ENCODE measurements at places on chromosomes 2 and 18.

GRCh38 chr2:177169810-177170514 lies 42.6 kb upstream of the HNRNPA3 start:
- DNase-seq, result no peak

DNA sequence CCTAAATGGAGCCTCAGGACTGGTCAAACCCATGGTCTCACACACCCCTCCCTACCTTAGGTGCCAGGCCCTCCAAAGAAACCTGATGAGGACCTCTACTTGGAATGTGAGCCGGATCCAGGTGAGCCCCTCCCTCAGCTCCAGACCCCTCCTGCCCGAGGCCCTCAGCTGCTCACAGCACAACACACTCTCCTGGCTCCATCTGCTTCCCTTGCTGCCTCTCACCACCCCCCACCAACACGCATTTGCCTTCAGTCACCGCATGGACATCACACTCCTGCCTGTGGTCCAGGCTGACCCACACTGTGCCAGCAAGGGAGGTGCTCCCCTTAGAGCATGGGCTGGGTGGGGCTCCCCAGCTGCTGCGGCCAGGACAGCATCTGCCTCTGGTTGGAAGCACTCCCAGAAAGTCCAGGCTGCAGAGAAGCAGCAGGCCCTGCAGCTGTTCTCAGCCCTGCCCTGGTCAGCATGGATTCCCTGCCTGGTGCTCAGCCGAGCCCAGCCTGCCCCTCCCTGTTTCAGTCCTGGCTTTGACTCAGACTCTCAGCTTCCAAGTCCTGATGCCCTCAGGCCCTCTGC lies 15.1 kb downstream of the SH2D6 start:
- peak; percentile 76 for DNase-seq

GRCh38 chr2:205989271-205990071 lies 96.5 kb downstream of the INO80D start:
- no peak for DNase-seq

DNA sequence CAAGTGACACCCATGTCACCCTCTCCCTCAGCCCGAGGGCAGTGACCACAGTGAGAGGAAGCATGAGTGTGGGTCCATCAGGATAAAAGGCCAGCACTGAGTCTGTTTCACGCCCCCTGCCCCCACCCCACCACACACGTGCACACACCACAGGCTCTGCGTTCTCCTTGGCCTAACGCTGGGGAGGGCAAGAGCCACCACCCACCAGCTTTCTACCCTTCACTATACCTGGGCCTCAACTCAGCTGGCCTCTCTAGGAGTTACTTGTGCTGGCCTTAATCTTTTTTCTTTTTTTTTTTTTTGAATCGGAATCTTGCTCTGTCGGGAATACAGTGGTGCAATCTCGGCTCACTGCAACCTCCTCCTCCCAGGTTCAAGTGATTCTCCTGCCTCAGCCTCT lies 140.5 kb downstream of the ZFP36L2 start:
- no peak for DNase-seq

GRCh38 chr2:30527411-30527810 lies 80.4 kb downstream of the LCLAT1 start:
- no peak for DNase-seq

GRCh38 chr2:104213758-104214157 lies 640.2 kb upstream of the POU3F3 start:
- no peak for DNase-seq

DNA sequence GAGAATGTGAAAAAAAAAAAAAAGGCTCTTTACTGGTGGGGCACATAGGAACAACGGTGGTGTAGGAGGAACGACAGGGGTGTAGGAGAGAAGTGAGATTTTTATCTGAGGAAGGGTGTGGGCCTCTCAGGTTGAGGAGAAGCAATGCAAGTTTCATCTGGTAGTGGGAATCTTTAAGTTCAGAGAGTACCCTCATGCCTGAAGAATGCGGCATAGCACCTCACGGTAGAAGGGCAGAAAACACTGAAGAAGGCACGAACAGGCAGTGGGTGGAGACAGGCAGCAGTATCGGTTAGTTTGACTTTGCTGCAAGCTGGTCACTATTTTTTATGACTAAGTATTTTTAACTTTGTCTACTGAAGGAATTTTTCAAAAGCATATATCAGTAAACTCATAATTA lies 52.2 kb upstream of the TSPYL6 start:
- no peak for DNase-seq

DNA sequence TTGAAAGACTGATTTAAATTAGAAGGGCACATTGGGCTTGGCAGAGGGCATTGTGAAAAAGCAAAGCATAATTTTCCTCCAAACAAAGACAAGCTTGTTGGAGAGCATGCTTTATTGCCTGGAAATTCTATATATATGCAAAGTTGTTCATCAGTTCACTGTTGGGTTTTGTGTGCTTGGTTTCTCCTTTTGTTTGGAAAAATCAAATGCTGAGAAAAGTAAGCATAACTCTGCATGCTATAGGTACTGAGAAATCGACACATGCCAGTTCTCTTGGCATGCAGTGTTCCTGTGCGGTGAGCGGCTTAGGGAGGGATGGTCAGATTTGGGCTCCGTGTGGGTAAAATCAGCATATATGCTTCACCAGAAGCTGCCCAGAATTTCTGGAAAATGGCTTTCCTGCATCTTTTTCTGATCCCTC lies 161.0 kb downstream of the RAPGEF4 start:
- no peak for DNase-seq

DNA sequence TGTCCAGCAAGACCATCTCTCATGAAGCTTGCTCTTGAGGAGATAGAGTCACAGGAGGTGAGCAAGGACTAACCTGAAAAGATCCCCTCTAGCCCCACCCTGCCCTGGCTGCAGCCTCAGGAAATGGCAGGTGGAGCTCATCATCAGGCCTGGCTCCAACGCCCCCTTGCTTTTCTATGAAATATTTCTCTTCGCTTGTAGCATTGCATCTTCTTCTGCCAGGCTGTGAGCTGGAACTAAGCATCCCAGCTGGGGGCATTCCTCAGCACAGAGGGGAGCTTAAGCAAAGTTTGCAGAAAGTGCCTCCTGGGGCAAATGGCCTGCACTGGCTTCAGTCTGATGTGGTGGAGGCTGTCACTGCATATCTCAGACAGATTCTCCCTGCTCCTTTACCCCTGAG lies 90.1 kb upstream of the LGALSL start:
- no peak for DNase-seq

DNA sequence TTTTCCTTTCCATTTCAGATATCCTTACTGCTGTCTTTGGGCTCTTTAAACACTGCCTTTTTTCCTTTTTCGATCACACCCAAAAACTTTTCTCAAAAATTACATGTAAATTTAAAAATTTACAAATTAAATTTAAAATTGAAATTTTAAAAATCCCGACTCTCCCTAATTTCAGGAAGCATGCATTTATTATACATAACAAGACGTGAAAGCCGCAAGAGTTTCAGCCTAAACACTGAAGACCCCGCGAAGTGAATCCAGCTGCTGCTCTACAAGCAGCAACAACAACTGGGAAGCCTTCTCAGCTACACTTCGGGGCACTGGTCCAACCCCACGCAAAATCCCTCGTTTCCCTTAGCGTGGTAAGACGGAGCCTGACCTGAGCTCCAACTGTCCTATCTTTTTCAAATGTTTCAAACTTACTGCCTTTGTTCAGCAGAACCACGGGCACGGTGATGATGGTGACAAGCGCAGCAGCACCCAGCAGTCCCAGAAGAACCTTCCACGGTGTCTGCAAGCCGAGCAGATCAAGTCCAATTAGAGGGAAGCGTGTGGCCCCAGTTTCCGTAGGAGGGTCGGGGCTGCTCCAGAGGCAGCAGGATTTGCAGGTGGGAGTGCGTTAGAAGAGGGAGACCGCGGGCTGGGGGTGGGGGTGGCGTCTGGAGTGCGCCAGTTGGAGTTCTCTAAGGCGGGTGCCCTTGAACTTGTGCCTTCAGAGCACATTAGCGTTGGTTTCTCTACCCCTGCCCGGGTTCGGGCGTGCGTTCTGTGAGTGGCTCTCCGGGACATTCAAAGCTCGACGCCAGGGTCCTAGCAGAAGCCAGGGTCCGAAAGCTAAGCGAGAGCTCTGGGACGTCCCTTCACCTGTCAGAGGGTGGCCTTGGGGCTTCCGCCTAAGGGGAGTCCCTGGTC lies 783 bp downstream of the DPP4 start:
- DNase-seq, result no peak

GRCh38 chr2:51013079-51013932 lies 18.6 kb downstream of the NRXN1 start:
- no peak for DNase-seq

- DNase-seq, result no peak
Measured at GRCh38 chr2:164568317-164568716, 53.0 kb downstream of the GRB14 start.

GRCh38 chr2:186100636-186101035 lies 362.0 kb downstream of the FSIP2 start:
- DNase-seq, result no peak

DNA sequence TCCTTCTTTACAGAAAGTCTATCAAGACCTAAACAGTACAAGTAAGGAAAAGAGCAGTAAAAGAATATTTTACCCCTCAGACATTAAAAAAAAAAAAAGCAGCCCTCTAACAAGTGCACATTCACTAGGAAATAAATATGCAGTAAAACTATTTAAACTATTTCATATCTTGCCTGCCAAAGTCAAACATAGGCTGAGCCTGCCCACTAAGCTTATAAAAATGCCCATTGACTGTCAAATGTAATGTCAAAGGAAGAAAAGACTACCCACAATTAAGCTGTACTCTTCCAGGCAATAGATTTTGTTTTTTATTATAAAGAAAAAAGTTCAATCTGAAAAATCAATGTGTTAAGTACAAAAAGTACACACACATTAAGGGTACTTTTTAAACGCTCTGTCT lies 11.8 kb downstream of the ALS2 start:
- no peak for DNase-seq

DNA sequence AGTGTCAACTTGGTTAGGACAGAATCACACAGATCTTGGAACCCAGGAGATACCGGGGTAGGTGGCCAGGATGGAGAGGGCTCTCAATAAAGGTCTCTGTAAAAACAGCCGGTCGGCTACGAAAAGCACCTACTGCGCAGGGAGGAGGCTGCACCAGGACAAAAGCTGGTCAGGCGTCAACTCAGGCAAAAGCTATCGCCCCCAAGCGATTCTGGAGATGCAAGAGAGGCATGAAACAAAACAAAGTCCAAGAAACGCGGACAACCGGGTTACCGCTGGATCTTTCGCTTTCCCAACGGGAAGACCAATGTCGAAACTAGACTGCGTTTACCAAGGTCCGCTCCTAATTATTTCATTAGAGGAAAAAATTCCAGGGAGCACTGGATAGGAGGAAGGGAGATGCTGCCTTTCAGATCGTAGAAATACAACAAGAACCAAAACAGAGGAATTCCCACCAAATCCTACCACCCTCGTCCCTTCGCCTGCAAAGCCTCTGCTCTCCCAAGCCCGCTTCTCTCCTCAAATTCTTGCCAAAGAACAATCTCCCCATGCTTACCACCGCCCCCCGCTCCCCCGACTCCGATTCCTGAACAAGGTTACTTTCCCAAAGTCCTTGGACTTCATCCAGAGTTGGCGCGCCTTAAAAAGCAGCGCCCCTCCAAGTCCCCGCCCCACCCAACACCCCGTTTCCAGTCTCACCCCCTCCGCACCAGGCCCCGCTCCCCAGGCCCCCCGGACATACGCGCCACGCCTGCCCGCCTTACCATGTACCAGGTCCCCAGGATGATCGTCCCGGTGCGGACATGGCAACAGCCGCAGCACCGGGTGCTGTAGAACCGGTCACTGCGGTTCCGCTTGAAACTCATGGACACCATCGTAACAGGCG lies 539 bp downstream of the LAPTM4A start:
- DNase-seq, result peak; percentile 68

GRCh38 chr2:207161247-207162123 lies 4.3 kb downstream of the KLF7 start:
- no peak for DNase-seq

DNA sequence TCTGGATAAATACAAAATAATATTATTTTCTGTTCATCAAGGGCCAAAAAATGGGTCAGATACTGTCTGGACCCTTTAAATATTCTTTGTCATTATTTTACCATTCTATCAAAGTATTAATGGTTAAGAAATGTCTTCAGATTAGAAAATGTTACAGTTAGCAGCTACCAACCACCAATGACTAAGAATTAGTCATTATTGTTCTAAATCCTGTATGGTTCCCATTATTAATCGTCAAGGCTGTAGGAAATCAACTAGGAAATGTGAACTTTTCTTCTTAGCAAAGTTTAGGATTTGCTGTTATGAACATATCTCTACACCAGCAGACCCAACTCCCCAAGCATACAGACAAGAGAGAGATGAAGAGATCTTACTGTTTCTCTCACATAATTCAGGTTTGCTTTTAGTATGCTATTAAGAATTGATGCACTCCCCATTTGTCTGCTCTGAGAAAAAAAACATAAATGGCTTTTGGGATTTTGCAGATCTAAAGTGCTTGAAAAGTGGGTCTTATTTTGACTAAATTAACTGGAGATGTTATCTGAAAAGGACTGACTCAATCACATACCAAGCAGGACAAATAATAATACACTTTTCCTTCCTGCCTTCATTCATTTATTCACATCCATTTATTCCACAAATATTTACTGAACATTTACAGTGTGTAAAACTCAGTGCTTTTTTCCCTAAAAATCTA lies 147.7 kb downstream of the PPP1R1C start:
- no peak for DNase-seq

- peak; percentile 56 for DNase-seq
Measured at GRCh38 chr2:169363560-169364150, 1.3 kb upstream of the LRP2 start.

GRCh38 chr2:237731663-237732062 lies 66.9 kb upstream of the RBM44 start:
- DNase-seq, result no peak

DNA sequence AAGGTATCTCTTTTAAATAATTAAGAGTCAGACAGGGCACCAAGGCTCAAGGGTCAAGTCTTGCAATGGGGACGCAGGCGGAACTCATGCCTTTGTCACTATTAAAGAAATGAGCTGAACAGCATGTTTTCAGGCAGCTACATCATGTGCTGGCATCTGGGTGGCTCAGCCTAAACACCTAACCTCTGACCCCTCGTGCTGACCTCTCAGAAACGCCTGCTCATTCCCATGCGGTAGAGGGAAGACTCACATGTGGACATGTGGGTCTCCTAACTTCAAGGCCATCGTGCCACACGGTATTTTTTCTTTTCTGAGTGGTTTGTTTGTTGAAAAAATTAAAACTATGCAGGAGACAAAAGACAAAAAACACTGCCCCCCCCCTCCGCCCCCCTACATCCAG lies 31.3 kb downstream of the CYP27C1 start:
- DNase-seq, result no peak

DNA sequence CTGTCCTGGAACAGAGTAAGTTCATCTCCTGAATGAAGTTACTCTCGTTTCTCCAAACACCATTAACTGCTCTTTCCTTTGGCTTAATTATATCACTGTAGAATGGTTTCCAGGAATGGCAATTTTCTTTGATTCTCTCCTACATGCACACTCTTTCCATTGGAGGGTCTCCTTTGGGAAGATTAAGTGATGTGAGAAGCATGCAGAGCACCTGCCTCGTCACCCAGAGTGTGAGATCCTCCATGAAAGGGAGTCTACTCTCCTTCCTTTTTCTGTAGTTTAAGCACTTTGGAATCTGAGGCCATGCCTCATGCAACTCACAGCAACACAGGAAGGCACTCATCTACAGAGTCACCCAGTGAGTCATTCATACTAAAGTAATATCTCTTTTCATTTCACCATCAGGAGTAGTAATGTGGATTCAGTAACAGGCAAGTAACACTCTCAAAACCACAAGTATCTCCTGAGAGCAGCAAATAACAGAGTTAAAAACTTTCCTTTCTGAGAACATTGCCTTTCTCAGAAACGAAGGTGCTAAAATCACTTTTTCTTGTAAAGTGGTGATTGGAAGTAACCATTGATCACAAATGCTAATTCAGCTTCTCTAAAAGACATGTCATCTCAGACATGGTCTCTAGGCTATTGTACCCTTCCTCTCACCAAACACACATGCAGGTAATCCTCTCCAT lies 52.8 kb upstream of the IL1RL1 start:
- DNase-seq, result peak; percentile 36

- no peak for DNase-seq
Measured at GRCh38 chr2:195842932-195843331, 185.9 kb downstream of the SLC39A10 start.

Measured in erythroblast (primary cell).